Kasumi-1 (cell line): ENCODE measurements at places on chromosomes 12 and 14.

DNA sequence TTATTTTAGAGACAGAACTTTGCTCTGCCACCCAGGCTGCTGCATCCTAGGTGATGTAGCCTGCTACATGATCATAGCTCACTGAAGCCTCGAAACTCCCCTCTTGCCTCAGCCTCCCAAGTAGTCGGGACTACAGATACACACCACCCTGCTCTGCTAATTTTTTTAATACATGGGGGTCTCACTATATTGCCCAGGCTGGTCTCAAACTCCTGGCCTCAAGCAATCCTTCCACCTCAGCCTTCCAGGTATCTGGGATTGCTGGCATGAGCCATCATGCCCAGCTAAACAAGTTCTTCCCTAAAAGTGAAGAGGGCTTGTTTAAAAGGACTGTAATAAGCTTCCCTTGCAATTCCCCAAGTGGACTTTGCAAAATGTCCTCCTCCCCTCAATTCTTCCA, 310.4 kb downstream of the PAWR start:
- DNase-seq: no peak

DNA sequence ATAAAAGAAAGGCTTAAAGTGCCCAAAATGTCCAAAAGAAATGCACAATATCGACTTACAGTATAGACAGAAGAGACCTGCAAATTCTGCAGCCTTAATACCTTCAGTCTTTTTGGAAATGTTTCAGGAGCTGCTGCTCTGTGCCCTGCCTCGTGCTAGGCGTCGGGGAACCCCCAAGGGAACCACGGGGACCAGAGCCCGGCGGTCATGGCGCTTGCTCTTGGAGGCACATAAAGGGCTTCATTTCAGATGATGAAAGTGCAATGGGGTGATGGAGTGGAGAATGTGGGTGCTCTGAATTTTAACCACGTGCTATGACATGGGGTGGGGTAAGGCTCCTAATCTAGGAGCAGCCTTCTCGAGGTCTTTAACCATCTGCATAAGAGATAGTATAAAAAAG, 14.8 kb upstream of the AACS start:
- no peak for DNase-seq

GRCh38 chr12:2198005-2198501, 145.3 kb downstream of the CACNA1C start:
- no peak for DNase-seq

- DNase-seq: no peak
These were observed 30.0 kb downstream of the POLE start for GRCh38 chr12:132657004-132657727.

- DNase-seq: no peak
These were observed 706.2 kb downstream of the GALC start for GRCh38 chr14:87286826-87287225.

DNA sequence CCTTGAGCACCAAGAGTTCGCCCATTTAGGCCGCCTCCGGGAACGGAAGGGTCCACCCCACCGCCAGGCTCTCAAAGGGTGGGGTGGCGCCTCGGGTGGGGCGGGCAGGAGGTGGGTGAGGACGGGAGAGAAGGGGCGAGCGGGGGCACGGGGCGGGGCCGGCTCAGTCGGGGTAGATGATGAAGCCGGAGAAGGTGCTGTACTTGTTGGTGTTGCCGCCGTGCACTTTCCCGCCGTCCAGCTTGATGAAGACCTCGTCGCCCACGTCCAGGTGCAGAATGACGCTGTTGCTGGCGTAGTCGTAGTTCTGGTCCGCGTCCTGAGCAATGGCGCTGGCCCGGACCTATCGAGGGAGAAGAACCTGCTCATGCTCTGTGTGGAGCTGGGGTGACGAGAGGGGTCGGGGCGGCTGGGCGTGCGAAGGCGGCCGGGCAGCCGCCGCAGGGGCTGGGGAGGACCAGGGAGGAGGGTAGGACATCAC, 4.1 kb downstream of the C1QL4 start:
- no peak for DNase-seq

DNA sequence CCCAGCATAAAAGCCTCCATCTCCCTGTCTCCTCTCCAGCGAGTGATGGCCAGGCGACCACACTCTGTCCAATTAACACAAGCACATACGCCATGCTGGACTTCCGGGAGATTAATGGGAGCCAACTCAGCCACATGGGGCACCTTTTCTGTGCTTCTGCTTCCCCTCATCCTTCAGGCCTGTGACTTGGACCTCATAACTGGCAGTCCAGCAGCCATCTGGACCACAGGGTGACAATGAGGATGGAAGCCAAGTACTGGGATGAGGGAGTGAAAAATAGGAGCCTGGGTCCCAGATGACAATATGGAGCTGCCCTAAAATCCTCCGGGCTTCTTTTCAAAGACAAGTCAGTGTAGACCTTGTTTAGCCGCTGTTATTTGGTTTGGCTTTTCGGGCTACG, 12.8 kb downstream of the MAP3K9 start:
- no peak for DNase-seq

DNA sequence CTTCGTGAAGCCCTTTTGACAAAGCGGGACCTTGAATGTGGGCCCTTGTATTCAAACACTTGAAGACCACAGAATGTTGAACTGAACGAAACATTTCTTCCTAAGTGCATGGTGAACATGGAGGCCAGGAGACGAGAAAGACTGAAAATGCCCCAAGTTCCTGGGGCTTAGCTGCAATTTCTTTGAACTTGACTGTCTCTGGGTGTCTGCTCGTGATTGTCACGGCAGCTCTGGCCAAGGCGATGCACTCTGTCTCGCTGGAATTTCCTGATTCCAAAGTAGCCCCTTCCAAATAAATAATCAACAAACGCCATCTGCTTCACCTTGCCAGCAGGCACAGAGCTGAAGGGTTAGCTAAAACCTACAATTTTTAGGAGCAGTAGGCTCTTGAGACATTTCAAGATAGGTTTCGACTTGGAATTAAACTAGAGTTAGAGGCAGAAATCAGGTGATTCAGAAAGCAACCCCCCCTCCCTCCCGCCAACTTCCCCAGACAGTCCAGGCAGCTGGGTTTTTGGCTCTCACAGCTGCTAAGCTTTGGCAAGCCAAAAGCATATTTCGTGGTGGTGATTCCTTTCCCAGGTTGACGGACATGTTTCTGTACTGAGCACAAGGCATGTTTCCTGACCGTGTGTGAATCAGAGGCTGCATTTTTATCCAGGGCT, 13.5 kb upstream of the IRF2BPL start:
- peak; percentile 26 for DNase-seq

DNA sequence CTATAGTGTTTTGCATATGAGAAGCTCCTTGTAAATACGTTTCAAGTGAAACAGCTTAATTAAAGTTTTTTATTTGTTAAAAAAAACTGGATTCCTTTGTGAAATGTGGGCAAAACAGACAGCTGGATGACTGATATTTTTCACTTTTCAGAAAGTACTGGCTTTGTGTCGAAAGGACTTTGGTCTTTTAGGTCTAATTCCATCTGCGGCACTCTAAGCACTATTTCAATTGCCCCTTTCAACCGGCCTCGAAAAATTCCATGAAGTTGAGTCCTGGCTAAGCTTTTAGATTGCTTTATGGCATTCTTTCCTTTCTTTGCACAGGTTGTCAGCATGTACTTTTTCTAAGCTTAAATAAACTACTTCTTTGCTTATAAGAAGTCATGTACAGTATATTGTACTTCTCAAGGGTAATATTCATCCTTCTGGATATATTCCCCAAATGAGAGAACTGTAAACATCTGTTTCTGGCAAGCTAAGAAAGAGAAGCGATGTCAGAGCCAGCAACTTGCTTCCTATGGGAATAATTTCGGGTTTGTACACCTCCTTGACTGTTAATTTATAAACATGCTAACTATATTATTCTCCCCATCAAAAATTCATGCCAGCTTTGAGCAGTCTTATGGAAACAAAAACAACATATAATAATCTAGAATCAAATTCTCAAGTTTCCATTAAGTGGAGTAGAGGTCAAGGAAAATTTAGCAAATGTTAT, 611.3 kb downstream of the ETNK1 start:
- DNase-seq: no peak

GRCh38 chr12:85329913-85330312, 49.9 kb downstream of the ALX1 start:
- DNase-seq: no peak

DNA sequence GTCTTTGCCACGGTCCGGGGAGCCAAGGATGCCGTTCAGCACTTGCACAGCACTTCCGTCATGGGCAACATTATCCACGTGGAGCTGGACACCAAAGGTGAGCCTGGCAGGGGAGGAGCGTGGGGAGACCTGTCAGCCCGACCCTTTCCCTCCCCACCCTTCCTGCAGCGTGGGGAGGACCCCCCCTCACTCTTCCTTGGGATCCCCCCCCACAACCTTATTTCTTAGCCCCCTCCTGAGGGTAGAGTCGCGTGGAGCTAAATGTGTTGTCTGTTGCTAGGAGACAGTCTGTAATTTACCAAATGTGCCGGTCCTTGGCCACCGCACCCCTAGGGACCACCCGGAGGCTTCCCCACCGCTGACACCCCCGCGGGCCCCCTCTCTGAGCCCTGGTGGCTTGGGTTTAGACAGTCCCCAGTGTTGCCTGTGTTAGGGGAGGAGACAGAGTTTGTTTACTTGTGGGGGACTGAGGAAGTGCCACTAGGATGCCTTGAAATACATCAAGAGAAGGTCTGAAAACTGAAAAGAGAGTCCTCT, 2.3 kb downstream of the SETD1B start:
- DNase-seq: peak; percentile 56
